ENCODE measurements at places on chromosomes 1 and 21. TPM values are rescaled to one million over a fixed set of nuclear protein-coding genes. Genes with fewer than 3 reads are reported as not detected.

Gene CHAF1B
- total RNA-seq, result 16.6 TPM

Gene AADACL4
- not detected for total RNA-seq

Gene PRR9
- not detected for total RNA-seq

DNA sequence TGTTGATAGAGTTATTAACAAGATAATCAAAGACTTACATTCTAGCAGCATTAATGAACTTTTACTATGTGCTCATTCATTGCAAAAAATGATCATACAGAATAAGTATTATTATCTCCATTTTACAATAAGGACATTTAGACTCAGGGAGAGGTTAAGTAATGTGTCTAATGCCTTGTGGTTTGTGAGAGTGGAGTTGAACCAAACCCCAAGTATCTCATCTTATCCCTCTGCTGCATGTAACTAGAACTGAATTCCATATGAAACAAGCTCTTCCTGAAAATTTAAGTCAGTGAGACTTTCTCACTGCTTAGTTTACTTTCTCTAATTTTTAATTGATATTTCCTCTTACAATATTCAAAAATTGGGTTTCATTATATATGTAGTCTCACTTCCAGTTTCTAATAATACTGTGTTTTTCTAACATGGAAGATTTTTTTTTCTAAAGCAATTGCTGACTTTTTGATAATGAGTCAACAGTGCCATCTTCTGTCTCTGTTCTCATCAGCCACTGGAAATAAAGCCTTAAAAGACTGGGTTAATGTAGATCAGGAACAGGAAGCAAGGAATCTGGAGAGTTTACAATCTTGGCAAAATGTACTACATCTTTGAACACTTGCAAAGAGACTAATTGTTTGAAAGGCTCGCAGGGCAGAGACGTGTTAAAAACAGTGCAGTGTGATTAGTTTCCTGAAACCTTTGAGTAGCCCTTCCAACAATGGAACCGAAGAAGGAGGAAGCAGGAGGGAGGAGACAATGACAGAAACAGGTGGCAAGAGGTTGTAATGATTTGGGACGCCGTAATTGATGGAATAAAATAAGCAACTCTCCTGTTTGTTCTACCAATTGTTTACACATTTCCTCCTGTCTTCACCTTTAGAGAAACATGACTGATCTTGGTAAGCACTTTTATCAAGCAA lies 567.6 kb downstream of the MRPL39 start:
- no peak for DNase-seq

- DNase-seq, result no peak
Measured at GRCh38 chr1:42765269-42765668, 1.6 kb downstream of the P3H1 start.

DNA sequence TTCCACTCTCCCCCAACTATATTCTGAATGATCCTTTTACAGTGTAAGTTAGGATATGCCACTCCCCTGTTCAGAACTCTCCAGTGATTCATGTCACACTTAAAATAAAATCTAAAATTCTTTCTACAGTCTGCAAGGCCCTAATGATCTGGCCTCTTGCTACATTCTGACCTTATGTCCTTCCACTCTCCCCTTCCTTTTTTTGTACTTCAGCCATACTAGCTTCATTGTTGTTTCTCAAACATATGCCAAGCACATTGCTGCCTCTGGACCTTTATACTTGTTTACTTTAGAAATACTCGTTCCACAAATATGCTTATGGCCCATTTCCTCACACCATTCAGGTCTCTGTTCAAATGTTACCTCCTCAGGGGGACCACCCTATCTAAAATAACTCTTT lies 14.8 kb upstream of the PSMA5 start:
- DNase-seq, result no peak
